A549 treated with CpdA at 1 μM for 4 hours (cell line): ENCODE measurements at places on chromosomes 2 and 18. TPM values are rescaled to one million over a fixed set of nuclear protein-coding genes. Genes with fewer than 3 reads are reported as not detected.

KIAA1328 gene
- total RNA-seq, result 1.0 to 2.0 TPM (median 1.7 TPM) in 5 replicates

MDH1B gene
- total RNA-seq, result 1.6 to 3.3 TPM (median 1.8 TPM) in 5 replicates

LAMA3 gene
- total RNA-seq, result 31.7 to 41.0 TPM (median 39.0 TPM) in 5 replicates

PROC gene
- 1.8 to 4.4 TPM (median 3.7 TPM) in 5 replicates for total RNA-seq
